ENCODE measurements at places on chromosomes 1 and 21.
A peak's percentile ranks its signal among the peaks of the same experiment; 100 is the strongest.

GRCh38 chr1:158801396-158801795 is 20.4 kb upstream of the OR6N2 start:
- DNase-seq: no peak

DNA sequence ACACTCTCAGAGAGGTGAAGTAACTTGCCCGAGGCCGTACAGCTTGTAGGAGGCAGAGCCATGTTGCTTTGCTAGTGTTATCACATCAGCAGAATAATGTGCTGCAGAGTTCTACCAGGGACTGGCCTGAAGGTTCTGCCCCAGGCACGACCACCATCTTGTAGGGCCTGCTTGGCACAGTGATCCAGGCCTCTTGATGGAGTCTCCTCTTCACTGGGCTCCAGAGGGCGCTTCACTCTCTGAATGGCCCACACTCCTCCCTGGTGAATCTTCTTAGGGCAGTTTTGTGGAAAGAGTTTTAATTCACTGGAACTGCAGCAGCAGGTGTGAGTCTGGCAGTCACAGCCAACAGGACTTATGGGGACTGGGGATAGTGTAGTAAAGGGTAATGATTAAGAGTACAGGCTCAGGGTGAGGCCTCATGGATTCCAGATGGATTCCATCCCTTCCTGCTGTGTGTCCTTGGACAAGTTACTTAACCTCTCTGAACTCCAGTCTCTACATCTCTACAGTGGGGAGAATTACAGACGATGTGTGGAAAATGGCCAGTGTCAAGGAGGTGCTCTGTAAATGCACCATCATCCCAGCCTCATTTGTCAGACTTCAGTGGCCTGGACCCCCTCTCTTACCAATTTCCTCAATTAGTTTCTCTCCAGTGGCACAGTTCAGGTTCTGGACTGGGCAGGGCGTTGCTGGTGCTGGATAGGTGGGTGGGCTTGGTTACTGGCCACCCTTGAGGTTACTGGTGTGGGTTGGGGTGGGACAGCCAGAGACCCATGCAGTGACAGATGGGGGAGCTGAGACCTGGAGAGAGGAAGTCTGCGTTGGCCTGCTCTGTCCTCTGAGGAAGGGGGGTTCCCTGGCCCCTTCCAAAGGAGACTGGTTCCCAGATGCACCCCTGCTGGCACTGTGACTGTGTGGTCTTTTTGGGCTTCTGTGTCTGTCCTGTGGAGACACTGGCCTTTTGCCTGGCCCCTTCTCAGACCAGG is 45.9 kb upstream of the CSF3R start:
- no peak for DNase-seq

DNA sequence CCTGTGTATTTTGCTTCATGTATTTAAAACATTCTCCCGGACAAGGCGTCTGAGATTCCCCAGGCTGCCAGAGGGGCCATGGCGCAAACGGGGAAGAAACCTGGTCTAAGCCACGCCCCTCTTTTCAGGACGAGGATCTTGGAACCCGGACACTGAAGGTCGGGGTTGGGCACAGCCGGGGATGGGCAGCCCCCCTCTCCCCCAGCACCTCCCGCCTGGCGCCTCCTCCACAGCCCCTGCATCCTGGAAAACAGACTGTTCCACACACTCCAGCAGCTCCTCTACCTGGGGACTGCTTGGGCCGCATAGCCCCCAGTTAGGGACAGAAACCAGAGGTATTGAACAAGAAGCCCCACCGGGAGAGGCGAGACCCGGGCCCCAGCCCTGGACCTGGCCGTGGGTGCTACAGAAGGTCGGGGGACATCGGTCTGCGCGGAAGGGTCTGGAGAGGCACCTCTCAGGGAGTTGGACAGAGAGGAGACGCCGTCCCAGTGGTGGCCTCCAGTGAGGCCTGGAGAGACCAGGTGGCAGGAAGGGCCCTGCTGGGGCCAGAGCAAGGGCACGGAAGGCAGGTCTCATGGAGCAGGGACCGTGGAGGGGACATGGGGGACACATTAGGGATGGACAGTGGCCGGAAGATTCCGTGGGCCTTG is 5.4 kb downstream of the TP73 start:
- no peak for DNase-seq

DNA sequence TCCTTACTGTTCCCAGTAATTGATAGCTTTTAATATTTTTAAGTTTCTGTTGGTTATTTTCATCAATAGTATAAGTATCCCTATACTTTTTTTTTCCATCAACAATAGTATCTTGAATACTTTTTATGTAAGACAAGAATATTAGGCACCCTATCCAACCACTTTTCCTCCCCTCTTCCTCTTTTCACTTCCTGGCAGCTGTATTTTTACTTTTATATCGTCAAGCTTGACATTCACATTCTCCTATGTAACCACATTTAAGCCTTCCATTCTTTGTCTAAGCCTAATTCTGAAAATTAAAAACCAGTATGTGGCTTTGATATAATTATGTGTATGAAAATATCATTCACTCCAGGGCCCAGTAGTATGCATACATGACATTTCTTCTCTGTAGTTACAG is 9.3 kb downstream of the TMEM39B start:
- DNase-seq: no peak

DNA sequence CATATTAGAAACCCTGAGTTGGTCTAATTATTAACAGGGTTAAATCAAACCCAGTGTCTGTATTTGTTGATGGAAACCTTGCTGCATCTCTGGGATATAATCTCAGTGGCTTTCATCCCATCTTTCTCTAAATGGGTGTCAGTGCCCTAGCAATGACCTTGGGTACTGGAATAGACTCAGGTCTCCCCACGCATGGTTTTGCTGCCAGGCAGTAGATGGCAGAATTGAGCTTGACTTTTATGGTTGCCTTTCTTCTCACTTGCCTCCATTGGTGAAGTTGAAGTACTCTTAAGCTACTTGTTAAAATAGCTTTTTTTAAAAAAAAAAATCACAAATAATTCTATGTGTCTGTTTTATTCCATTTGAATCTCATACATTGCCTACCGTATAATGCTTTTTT is 81.8 kb upstream of the HMCN1 start:
- DNase-seq: peak; percentile 22

DNA sequence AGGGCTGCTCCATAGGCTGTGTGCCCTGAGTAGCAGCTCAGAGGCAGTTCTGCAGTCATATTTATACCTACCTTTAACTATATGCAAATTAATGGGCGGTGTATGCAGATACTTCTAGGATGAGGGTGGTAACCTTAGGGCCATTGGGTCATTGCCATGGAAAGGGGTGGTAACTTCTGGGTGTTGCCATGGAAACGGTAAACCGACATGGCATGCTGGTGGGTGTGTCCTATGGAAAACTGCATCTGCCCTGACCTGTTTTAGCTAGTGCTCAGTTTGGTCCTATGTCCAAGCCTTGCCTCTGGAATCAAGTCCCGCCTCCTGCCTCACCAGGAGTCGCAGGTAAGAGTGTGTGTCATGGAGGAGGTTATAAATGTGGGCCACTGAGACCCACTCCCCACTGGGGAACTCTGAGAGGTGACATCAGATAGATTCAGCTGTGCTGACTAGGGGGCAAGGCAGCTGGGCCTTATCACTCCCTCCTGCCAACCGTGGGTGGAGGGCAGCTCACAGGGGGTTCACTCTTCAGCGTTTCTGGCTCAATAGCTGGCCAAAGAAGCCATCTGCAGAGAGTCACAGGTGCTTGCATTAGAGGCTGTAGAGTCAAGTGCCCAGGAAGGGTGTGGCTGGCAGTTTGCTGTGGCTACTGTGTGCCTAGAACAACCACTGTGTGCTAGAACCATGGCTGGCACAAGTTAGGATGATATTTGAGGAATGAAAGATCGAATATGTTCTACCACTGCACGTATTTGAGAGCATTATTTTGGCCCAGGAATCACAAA is 19.0 kb downstream of the BACE2 start:
- no peak for DNase-seq

DNA sequence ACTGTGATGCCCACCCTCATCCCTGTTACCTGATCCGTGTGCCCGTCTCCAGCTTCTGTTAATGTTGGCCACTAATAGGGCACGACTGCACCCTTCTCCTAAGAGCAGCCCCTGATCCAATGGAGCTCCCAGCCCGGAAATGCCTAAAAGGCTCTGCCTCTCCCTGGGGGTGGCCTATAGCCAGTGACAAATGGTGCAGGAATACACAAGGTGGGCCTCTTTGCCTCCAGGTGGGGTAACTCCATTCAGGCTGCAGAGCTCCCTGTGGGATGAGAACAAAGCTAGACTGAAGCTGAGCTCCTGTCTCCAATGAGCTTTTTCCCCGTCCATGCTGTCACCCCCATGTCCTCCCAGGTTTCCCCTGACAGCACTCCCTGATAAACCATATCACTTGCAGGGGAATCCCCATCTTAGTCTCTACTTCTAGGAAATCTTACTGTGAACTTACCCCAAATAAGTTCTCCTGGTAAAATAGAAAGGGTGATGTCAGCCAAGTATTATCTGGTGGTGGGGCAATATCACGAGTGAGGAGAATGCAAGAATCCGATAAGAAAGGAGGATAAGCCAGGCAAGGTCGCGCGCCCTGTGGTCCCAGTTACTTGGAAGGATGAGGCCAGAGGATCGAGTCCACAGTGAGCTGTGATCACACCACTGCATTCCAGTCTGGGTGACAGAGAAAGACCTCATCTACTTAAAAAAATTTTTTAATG is 18.6 kb downstream of the S100A7A start:
- DNase-seq: no peak

DNA sequence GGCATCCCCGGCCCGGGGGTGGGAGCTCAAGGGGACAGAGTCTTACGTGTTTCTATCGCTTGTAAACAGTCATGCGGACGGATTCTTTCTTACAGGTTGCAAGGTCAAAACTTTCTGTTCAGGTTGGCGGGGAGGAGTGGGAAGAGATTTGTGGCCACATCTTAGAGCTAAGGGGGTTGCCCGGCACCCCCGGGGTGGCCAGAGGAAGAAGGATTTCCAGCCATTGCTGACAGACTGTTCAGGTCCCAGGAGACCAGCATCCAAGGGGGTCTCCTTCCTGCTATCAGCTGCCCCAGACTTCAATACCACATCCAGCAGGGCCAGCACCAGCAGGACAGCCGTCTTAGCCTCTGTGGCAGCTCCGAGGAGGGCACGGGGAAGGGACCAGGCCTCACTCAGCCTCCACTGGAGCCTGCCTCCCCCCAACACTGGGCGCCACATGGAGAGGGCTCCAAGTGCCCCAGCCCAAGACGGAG is 52.0 kb downstream of the KIF21B start:
- no peak for DNase-seq

DNA sequence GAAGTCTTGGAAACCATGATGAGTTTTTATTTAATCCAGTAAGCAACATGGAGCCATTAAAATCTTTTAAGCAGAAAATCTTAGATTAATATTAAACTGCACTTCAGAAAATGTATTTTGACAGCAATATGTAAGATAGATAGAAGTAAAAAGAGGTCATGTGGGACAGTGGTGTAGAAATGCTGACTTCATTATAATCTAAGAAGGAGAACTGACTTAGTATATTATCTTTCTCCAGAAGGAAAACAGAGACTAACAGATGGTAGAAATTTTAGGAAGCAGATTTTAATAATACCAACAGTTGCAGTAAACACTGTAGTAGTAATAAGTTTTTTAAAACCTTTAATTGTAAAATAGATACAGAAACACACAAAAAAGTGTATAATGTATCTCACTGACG is 272.9 kb downstream of the TPR start:
- no peak for DNase-seq

- DNase-seq: peak; percentile 66
These were observed 623 bp upstream of the BGLAP start for GRCh38 chr1:156241311-156241811.

GRCh38 chr1:173058556-173058955 is 7.8 kb upstream of the TNFSF18 start:
- no peak for DNase-seq

Measured in fibroblast of mammary gland (primary cell).